ENCODE measurements at places on chromosomes 1 and 21.

DNA sequence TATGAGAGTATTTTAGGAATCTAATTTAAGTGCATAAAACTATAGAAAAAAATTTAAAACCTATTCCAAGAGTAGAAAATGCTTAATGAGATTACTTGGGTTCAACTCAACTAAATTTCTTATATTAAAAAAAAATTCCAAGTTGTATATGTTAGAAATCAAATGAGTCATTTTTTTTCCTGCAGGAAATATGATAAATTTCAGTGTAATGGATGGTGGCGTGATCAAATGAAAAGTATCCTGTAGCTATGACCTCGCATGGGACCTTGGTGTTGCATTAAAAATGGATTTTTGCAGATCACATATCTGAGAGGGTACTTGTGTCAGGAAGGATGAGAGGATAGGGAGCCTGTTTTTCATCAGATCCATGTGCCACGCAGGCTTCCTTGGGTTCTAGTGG lies 17.9 kb downstream of the ATP5PO start:
- no peak for DNase-seq

DNA sequence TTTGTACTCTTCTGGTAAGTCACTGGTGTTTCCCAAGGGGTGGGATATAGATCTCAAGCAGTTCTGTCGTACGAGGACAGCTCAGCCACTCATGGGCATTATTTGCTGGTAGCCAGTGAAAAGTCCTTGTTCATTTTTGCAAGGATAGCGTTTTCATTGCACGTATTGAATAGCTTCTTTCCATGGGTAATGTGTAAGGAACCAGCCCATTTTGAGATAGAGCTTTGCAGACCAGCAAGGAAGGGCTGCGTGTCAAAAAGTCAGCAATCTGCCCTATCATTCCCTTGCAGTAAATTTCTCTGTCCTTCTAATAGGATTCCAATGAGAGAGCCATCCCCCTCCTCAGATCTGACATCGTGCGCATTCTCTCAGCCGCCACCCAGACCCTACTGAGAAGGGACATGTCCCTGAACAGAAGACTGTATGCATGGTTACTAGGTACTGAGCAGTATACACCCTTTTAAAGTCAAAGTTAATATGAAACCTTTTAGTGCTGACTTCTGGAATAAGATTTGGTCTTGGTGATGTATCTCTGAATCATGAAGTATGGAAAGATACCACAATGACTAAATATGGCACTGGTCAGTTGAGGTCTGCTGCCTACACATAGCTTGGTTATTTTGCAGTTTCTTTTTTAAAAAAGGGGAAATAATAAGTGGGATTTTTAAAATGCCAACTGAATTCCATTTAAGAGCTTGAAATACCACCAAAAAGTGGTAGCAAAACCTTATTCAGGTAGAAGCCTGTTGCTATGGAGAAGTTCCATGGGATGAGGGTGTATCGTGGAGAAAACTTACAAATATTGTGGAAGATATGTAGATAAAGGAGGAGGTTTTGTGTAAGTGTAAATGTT lies 55.3 kb downstream of the DOP1B start:
- DNase-seq: no peak

- DNase-seq: no peak
Observed at GRCh38 chr21:36691555-36692041, 7.3 kb upstream of the SIM2 start.

GRCh38 chr1:116020668-116021272 lies 44.5 kb downstream of the SLC22A15 start:
- peak; percentile 7 for DNase-seq

GRCh38 chr21:29287383-29287782 lies 11.3 kb upstream of the BACH1 start:
- no peak for DNase-seq

DNA sequence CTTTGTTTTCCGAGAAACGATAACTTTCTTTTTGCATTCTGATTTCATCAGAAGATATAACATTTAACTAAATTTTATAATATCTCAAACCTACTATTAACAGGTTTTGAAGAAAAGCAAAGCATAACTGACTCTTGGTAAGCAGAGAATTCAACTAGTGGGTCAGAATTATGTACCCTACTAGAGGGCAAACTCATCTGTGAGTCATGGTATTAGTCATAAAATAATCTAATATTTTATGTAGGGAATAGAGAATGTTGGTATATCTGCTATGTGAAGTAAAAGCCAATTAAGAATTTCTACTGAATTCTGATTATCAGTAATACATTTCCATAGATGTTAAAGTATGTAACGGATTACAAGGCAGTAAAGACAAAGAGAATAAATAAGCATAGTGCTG lies 56.8 kb downstream of the USP1 start:
- no peak for DNase-seq

Data from stimulated activated CD8-positive, alpha-beta memory T cell treated with anti-CD3 and anti-CD28 coated beads, Interleukin-15, amount 100 ng/mL, for 1 hour (primary cell).